ENCODE measurements at places on chromosomes 7 and 10.

GRCh38 chr10:133279326-133280226 is 2.9 kb upstream of the ADAM8 start:
- no peak for DNase-seq

GRCh38 chr7:158950914-158951635 is 94.7 kb downstream of the DYNC2I1 start:
- no peak for DNase-seq

DNA sequence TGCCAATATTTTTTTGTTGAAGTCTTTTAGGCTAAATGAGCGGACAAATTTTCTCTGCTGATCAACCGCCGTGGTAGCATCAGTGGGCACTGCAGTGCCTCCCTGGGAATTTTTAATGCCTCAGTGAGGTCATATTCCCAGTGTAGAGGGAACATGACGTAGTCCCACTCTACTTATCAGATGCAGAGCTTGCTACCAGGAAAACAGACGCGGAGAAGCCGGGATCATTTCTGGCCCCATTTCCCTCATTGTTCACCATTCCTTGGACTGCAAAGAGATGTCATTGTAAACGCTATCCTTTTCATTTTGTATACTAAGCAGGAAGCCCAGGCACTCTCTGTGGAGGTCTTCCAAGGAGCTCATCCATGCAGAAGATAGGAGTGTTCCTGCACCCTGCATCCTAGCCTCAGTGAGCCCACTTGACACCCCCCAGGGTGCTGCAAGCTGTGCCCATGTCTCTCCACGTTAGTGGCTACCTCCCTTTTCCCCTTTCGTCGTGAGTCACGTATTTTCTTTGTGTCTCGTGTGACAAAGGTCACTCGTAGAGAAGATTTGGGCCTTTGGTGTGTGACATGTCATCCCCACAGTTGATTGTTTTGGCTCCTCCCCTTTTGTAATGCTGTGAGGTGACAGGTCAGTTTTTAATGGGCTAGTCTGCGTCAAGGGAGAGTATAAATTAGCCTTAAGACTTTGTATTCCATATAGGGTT is 145.5 kb downstream of the TCF7L2 start:
- no peak for DNase-seq

DNA sequence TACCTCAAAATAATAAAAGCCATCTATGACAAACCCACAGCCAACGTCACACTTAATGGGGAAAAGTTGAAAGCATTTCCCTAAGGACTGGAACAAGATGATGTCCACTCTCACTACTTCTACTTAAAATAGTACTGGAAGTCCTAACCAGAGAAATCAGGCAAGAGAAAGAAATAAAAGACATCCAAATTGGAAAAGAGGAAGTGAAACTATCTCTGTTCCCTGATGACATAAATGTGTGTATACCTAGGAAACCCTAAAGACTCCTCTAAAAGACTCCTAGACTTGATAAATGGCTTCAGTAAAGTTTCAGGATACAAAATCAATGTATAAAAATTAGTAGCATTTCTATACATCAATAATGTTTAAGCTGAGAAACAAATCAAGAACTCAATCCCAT is 314.1 kb downstream of the WDR37 start:
- DNase-seq = no peak

DNA sequence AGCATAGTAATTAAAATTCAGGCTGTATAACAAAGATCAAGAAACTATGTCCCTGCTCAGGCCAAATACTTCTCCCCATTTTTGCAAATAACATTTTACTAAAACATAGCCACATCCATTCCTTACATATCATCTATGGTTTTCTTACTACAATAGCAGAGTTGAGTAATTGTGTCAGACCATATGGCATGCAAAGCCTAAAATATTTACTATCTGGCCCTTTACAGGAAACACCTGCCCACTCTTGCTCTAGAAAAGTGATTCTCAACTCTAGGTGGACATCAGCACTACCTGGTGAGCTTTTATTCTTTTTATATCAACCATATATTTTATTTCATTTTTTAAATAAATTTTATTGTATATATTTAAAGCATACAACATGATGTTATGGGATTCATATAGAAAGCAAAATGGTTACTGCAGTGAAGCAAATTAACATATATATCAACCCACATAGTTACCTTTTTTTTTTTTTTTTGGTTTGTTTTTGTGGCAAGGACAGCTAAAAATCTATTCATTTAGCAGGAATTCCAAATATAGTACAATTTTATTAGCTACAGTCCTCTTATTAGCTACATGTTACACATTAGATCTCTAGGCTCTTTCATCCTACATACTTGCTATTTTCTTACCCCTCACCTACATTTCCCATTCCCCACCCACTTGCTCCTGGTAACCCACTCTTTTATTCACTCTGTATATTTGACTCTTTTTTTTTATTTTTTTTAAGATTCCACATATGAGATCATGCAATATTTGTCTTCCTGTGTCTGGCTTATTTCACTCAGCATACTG is 19.6 kb downstream of the ABI1 start:
- DNase-seq = no peak

DNA sequence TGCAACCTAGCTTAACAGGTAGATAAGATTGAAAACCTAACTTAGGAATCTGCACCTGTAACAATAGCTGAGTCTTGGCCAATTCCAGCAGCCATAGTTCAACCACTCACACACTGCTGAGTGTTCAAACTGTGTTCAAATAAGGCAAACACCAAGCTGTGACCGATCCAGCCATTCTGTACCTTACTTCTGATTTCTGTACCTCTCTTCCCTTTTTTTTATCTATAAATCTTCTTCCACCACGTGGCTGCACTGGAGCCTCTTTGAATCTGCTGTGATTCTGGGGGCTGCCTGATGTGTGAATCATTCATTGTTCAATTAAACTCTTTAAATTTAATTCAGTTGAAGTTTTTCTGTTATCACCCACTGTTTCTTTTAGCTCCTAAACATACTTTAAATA is 15.7 kb upstream of the FOXL3 start:
- no peak for DNase-seq

DNA sequence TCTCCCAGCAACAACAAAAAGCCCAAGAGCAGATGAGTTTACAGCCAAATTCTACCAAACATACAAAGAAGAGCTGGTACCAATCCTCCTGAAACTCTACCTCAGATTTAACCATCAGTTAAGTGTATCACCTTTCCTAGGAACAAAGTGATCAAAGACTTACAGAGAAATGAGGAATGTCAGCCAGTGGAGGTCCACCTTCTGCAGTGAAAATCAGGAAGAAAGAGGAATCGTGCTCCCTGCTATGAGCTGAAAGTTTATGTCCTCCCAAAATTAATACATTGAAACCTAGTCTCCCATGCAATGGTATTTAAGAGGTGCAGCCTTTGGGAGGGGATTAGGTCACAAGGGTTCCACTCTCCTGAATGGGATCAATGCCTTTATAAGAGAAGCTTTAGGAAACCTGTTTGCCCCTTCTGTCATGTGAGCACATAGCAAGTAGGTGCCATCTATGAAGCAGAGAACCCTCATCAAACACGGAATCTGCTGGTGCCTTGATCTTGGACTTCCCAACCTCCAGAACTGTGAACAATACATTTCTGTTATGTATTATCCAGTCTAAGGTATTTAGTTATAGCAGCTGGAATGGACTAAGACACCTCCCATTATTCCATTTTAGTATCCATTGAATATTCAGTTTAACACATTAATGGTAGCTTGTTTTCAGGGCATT is 139.0 kb upstream of the FZD8 start:
- no peak for DNase-seq

GRCh38 chr7:128121711-128122530 is 90.7 kb upstream of the LRRC4 start:
- DNase-seq = no peak

- no peak for DNase-seq
Observed at GRCh38 chr10:118865998-118866693, 111.4 kb upstream of the CACUL1 start.

GRCh38 chr10:128063736-128064107 is 62.5 kb downstream of the MKI67 start:
- no peak for DNase-seq

DNA sequence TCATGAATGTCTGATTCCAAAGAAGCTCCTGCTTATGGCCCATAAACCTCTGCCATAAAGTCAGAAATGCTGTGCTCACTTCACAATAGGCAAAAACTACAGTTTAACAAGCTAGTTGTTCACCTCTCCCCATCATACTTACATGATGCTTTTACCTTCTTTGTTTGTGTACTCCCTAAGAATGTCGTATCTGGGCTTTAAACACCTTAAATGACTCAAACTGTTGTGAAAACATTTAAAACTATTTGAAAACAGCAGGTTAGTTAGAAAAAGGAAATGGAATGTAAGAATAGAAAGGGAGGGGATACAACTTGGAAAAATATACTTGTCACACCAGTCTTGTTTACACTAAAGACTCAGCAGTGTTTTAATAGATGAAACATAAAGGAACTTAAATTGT is 128.2 kb upstream of the AGR3 start:
- no peak for DNase-seq

- no peak for DNase-seq
Observed at GRCh38 chr10:25056726-25057125, 40.3 kb downstream of the THNSL1 start.

DNA sequence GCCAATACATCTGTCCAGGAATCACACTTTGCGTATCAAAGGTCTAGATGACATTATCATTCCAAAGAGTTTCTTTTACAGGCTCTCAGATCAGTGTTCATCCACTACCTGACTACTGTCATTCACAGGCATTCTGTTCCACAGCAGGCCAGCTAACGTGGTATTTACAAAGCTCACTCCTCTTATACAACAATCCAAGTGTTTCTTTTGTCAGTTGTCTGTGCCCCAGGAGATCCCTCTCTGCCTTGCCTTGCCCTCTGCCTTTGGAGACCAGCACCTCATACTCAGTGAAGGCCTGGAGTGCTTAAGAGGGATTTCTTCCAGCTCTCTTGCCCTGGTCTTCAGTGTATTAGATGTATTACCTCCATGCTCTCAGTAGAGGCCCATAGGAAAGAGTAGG is 34.6 kb upstream of the CC2D2B start:
- DNase-seq = no peak

- DNase-seq = no peak
Observed at GRCh38 chr10:127374074-127374680, 174.9 kb upstream of the NPS start.

DNA sequence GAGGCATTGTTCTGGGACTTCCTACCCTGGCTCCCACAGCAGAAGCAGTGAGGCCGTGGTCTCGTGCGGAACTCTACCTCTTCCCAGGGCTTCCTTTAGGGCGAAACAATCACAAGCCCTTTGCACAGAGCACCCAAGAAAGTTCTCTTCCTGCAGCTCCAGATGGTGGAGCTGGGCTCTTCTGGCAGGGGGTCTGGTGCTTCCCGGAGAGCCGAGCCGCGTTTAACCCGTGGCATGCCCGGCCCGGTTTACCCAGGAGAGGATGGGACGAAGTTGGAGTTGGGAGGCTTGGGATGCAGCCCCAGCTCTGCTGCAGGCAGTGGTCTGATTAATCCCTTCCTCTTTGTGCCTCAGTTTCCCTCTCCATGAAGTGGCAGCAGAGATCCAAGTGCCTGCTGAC is 9.0 kb upstream of the ATP6V0E2 start:
- no peak for DNase-seq

- DNase-seq = no peak
Observed at GRCh38 chr10:82882722-82883121, 1007.7 kb downstream of the NRG3 start.

DNA sequence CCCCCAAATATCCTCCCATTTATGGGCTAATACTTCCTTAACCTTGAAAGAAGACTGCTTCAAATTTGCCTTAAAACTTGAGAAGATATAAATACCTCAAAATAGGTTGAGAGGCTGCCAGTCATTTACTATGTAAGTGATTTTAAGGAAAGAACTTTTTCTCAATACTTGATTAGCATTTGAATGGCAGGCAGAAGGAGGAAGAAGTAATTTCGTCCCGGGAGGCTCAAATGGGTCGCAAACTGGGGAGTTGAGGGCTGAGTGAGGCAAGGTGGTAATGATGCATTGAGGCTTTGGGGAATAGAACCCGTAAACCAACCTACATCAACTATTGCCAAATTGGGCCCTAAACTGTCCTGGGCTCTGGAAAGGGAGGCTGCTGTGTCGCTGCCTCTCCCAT is 11.1 kb downstream of the CAMK1D start:
- DNase-seq = no peak

GRCh38 chr7:154987571-154987970 is 15.4 kb downstream of the PAXIP1 start:
- peak; percentile 85 for DNase-seq

GRCh38 chr10:107814865-107815487 is 650.5 kb upstream of the SORCS1 start:
- no peak for DNase-seq

DNA sequence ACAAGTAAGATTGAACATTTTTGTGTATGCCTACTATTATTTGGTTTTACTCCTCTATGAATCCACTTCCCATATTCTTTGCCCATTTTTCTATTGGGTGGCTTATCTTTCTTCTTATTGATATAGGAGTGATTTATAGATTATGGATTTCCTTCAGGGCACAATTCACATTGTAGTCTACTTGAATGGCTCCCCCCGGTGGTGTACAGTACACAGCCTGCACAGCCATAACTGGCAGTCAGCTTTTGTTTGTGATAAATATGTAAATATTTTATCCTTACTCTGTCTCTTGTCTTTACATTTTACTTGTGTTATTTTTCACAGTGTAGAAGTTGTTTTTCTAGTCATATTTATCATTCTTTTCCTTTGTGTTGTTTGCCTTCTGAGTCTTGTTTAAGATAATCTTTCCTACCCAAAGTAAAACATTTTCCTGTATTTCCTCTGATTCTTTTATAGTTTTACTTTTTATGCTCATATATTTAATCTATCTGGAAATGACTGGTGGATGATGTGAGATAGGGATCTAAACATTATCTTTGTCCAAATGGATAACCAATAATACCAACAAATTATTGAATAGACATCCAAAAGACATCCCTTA is 23.9 kb upstream of the CALD1 start:
- DNase-seq = no peak

DNA sequence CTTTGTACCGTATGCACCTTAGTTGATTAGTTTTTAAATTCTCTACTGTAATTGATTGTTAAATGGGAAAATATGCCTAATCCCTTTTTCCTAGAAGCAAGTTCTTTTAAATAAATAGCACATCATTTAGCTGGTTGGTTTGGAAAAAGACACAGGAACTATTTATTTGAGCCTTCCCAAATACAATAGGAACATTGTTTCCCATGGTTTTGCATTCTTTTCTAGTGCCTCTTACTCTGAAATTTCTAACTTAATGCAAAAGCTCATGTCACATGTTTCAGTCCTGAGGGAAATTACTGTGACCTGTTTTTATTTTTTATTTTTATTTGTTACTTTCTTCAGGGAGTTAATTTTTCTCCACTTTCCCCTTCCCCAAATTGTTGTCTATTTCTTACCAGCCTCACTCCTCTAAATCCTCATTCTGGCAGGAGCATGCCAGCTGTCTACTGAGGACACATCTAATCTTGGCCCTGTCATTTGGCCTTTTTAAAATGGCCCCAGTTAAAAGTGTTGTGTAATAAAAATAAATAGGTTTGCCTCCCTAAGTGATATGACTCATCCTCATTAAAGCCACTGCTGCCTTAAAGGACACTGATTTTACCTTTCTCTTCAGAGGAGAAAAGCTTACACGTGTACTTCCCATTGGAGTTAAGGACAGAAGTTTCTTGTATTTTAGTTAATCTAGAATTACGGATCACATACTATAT is 94.5 kb downstream of the PPP1R3A start:
- DNase-seq = no peak
